ENCODE measurements at places on chromosomes 13 and 19. TPM values are rescaled to one million over a fixed set of nuclear protein-coding genes. Genes with fewer than 3 reads are reported as not detected.

Gene CYP2A6
- total RNA-seq = not detected

Gene C19orf33
- 43.9 TPM for total RNA-seq

Gene SIAH3
- total RNA-seq = 0.03 TPM

Gene IER2
- 73.9 TPM for total RNA-seq

Gene SKA3
- total RNA-seq = 1.9 TPM

Gene WASF3
- 18.5 TPM for total RNA-seq

Gene LILRB3
- 10.0 TPM for total RNA-seq

Gene IZUMO2
- not detected for total RNA-seq

Gene PROZ
- total RNA-seq = not detected

Gene FPR3
- 8.5 TPM for total RNA-seq

Gene SPC24
- total RNA-seq = 1.7 TPM

Gene ZNF835
- 5.3 TPM for total RNA-seq

Gene F7
- 0.16 TPM for total RNA-seq

Gene POSTN
- total RNA-seq = 13.1 TPM

Gene MCF2L
- 61.9 TPM for total RNA-seq

Gene KMT2B
- 40.8 TPM for total RNA-seq

Gene CLIP3
- total RNA-seq = 10.3 TPM

Gene RFC3
- 8.2 TPM for total RNA-seq

Gene GAPDHS
- total RNA-seq = not detected

Gene ZNF473
- 10.7 TPM for total RNA-seq

Gene DIAPH3
- total RNA-seq = 2.0 TPM

Gene ZNF708
- total RNA-seq = 16.5 TPM

Gene CGB1
- not detected for total RNA-seq

Gene FGF9
- 8.6 TPM for total RNA-seq

Gene TMIGD2
- total RNA-seq = 0.47 TPM

Gene PRSS57
- not detected for total RNA-seq

Gene FCER2
- 1.0 TPM for total RNA-seq

Gene DNMT1
- 64.6 TPM for total RNA-seq

Gene S1PR2
- total RNA-seq = 6.3 TPM

Gene SERPINE3
- total RNA-seq = not detected

Gene SIGLEC14
- total RNA-seq = 11.5 TPM

Gene KRTDAP
- not detected for total RNA-seq

Gene CEACAM7
- total RNA-seq = 0.16 TPM

Gene MIDN
- 205 TPM for total RNA-seq

Gene FOSB
- 0.98 TPM for total RNA-seq

Gene ZNF799
- total RNA-seq = 7.8 TPM

Gene CAMSAP3
- 18.5 TPM for total RNA-seq

Gene COL5A3
- total RNA-seq = 5.1 TPM

Gene ADGRE3
- total RNA-seq = 0.25 TPM

Gene FXYD1
- 31.8 TPM for total RNA-seq

Gene TTYH1
- 1.5 TPM for total RNA-seq

Gene USHBP1
- 8.9 TPM for total RNA-seq

Gene TMEM143
- total RNA-seq = 9.2 TPM

Gene SLC15A1
- 10.2 TPM for total RNA-seq
